ENCODE measurements at places on chromosomes 2 and 18.
A peak's percentile ranks its signal among the peaks of the same experiment; 100 is the strongest.

DNA sequence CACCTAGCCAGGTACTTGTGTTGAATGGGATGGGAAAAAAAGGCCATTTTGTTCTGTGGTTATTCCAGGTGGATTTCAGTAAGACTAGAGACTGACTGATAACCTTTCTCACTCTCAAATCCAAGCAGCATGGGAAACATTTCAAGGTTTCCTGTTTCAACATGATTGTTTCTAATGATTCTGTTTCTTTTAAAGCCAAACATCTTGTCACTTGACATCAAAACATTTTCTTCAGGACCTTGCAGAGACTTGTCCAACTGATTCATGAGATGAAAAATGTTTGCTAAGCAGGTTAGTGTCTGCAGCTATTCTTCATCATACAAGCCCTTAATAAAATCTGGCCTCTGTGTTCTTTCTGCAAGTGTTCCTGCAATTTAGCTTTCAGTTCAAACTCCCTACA, 456.5 kb upstream of the CWC22 start:
- DNase-seq: no peak

DNA sequence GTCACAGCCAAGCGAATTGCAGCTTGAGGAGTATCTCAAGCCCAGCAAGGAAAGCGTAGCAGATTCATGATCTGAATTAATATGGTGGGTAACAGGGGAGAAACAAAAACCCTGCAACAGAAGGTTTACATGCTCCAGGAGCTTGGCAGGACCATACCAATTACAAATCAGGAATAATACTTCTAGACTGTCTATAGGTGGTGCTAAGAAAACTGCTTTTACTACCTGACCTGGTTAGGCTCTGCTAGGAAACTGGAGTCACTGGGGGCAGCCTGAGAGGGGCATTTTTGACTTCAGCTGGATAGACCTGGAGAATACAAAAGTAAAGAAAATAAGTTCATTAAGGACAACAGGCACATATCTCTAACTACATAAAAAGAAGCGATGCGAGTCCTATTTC, 24.6 kb upstream of the SPOPL start:
- no peak for DNase-seq

GRCh38 chr18:13320891-13321425, 102.4 kb downstream of the LDLRAD4 start:
- DNase-seq: no peak

GRCh38 chr2:188333751-188334524, 42.3 kb downstream of the GULP1 start:
- peak; percentile 24 for DNase-seq

DNA sequence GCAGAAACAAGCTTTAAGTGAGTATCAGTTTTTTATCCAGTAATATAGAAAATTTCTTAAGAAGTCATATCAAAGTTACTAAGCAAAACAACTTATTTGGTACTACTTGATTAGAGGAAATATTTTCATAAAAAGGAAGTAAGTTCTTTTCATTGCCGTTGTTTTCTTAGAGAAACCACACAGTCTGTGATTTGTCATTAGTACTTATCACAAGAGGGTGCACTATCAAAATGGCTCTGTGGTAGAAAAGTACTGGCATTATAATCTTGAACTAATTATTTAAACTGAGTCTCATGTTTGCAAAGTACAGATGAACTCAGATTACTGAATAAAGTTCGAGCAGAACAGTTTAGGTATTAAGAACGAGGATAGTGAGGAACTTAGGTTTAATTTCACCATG, 93.4 kb downstream of the IKZF2 start:
- DNase-seq: no peak

GRCh38 chr18:34223893-34224422, 755 bp downstream of the NOL4 start:
- DNase-seq: peak; percentile 1

DNA sequence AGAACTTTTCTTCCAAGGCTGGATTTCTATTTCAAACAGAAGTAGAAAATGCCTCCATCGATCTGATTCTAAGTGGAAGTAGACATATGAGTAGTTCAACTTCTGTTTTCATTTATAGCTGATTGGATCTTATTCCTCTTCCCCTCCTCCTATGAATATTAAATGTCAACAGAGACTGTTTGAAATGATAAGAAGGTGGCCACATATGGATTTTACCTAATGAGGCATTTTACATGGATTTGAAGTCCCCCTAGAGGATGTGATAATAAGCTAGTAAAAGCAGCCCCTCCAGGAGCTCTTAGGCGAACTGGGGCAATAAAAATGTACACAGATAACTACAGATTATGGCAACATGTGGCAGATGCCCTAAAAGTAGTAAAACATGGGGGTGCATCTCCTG, 71.0 kb downstream of the UPP2 start:
- DNase-seq: no peak

DNA sequence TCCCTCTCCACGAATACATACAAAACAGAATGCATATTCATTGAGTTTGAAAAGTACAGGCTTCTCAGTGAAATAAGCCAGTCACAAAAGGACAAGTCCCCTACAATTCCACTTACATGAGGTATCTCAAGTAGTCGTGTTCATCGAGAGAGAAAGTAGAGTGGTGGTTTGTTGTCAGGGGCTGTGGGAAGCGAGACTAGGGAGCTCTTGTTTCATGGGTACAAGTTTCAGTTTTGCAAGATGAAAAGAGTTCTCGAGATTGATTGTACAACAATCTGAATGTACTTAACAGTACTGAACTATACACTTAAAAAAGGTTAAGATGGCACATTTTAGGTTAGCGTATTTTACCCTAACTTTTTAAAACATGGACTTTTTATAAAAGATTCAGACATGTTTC, 71.5 kb upstream of the TTC39C start:
- DNase-seq: no peak

DNA sequence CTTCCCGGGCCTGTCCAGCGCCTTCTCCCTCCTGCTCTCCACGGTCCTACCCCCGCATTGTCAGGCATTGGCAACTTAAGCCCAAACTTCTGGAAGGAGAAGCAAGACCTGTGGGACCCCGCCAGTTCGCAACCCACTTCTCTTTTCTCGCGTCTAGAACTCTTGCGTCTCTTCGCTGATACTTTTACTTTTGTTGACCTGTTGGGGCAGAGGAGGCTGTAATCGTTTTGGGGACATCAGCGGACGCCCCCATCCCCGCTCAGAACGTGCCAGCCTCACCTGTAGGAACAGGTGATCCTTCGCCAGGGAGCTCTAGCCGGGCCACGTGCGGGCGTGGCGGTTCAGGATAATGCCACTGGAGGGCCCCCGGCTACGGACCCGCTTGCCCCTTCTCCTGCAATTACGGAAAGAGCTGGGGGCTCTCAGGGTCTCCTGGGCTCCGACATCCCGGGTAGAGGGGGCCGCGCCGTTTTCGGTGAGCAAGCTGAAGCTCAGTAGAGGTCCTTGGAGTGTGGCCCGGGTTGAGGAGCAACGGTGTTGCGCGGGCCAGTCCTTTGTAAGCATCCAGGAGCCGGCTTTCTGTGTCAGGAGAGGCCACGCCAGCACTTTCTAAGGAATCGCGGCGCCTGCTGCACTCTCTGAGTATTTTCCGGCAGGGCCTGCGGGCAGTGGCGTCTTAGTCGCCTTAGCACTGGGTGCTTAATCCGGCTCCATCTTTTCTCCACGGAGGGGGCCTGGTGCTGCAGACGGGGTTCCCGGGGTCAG, 1.6 kb downstream of the MTCL1 start:
- peak; percentile 83 for DNase-seq

DNA sequence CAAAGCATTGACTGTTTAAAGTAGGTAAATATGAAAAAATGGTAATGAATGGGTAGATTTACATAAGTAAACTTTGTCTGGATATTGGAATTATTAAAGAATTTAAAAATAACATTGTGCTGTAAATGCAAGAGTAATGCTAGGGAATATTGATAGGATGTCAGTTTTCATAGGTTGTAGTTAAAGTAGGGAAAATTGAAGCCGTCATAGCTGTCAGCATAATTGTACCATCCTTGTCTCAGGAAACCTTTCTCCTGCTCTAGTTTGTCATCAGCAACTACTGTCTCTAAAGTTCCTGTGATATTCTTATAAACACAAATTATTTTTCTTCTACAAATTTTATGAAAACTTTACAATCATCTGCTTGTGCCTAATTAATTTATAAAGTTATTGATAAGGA, 10.1 kb upstream of the SPAG16 start:
- DNase-seq: no peak

DNA sequence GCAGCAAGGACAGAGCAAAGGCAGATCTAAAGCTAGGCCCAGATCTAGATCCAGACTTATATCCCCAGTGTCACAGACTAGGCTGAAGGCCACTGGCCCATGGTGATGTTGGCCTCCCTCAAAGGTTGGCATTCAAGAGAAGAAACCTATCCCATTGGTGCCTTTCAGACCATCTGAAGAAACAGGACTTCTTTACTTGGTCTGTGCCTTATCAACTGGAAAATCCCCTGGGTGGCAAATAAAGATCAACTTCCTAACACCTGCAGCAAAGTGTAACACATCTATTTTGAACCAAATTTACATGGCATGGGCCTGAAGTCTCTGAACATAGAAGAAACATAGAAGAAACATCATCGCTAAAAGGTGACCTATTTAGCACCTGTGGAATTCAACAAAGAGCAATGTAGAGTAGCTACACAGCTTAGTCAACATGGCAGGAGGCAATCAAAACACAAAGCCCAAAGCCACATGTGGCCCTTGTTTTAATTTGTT, 35.8 kb downstream of the METTL4 start:
- no peak for DNase-seq

DNA sequence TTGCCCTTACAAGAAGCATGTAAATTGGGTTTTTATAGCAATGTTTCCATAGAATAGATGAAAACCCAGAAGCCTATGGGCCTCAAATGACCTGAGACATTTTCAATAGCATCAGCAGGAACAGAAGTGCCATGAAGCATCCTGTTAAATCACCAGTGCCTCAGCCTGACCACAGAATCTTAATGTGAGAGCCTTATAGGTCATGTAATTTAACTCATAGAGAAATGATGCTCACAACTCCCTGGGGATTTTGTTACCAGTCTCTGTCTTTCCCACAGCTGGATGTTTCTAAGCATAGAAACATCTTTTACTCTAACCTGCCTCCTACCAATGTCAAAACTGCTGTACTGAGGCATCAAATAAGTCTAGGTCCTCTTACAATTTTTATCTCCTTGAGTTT, 295.8 kb upstream of the ACVR2A start:
- no peak for DNase-seq

DNA sequence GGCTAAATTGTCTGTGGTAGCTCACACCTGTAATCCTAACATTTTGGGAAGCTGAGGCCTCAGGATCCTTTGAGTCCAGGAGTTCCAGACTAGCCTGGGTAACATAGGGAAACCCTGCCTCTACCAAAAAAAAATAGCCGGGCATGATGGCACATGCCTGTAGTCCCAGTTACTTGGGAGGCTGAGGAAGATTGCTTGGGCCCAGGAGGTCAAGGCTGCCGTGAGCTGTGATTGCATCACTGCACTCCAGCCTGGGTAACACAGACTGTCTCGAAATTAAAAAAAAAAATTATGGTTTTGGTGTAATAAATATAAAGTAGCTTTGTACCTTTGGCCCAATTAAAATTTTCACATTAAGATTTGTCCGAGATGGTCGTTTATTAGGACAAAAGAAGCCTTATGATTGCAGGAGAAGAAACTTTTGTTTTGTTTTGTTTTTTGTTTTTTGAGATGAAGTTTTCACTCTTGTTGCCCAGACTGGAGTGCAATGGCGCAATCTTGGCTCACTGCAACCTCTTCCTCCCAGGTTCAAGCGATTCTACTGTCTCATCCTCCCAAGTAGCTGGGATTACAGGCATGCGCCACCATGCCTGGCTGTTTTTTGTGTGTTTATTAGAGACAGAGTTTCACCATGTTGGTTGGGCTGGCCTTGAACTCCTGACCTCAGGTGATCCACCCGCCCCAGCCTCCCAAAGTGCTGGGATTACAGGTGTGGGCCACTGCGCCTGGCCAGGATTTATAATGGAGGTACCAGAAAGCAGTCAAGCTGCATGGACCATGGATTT, 4.1 kb downstream of the MTA3 start:
- DNase-seq: no peak

- peak; percentile 45 for DNase-seq
Observed at GRCh38 chr2:127640082-127641072, 5.6 kb upstream of the GPR17 start.

DNA sequence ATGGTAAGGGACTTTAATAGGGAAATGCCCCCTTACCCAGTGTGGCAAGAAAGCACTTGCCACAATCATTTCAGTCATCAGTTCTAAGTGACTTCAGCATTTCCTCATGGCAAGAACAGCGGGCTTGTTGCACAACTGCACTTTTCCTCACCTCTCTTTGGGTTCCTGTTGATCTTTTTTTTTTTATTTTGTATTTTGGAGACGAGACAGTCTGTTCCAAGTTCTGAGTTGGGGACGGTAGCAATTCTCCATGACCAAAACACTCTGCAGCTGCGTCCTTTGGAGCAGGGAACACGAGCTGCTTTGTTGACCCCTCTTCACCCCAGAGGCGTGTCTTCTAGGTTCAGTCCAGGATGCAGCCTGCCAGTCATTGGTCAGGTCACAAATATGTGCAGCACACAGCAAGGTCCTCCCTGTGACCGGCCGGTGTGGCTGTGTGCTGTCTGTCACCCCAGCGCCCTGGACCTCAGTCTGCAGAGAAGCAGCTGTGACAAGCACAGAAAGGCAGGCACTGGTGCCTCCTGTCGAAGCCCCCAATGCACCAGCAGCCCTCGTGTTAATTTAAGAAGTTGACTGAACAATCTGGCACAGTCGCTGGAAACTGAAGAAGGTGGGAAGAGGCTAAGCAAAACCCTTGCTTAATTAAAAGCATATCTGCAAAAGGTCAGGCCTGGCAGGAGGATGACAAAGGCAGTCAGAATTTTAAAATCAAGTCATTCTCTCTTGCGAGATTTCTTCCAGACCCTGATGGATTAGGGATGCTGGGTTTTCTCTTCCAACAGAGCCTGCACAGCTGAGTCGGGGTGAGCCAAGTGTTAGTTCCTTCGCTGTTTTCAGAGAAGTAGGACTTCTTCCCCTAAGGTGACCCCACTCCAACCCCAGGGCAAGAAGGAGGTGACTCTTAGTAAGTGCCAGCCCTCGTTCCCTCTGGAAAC, 96.7 kb upstream of the COPS8 start:
- DNase-seq: no peak

DNA sequence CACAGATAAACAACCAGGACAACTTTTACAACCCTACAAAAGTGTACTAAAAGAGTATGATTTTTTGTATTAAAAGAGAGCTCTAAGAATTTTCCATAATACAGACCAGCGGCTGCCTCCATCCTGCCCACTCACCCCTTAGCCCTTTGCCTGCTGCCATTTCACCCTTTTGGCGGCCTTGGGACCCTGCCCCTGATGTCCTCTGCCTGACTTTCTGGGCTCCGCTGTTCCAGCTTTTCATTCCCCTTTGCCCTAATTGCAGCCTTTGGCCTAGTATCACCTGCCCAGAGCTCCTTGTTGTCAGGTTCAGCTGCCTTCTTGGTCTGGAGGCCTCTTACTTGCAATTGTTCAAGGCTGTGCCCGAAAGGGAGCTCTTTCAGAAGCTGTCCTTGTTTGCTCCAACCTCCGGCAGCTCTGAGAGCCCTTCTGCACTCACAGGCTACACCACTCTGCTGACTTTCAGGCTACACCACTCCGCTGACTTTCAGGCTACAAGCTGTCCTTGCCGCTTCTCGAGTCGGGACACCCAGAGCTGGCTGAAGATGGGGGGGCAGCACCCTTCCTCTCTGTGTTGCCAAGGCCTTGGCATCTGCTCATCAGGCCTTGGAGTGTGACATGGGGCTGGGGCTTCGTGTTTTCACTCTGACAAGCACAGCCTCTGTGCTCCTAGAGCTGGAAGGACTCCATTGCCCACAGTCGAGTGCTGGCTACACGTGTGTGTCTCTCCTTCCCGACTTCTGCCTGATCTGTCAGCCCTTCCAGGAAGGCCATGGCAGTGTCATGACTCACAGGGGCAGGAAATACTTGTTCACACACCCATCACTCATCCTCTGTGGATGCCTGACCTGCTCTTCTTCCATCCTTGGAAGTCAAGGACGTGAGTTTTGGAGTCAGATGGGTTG, 43.1 kb upstream of the HDAC4 start:
- DNase-seq: no peak
